ENCODE measurements at places on chromosomes 16 and 17.

GRCh38 chr16:83774066-83774465, 33.7 kb upstream of the HSBP1 start:
- DNase-seq: no peak

- no peak for DNase-seq
Observed at GRCh38 chr17:76438906-76439305, 14.0 kb downstream of the UBE2O start.

DNA sequence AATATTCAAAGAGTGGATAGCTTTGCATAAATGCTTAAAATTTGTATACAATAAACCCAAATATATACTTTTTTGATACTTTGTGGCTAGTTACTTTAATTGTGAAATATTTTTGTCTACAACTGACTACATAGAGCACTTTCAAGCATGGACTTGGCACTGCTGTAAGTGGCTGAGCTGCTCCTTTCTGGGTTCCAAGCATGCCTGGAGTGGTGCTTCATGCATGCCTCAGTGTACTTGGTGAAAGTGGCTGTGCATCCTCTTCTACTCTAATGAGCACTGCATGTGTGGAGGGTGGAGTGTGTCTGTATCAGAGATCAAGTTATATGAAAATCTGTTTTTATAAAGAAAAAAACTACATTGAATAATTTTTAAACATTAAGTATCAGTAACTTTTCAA, 94.1 kb downstream of the OMG start:
- DNase-seq: no peak

DNA sequence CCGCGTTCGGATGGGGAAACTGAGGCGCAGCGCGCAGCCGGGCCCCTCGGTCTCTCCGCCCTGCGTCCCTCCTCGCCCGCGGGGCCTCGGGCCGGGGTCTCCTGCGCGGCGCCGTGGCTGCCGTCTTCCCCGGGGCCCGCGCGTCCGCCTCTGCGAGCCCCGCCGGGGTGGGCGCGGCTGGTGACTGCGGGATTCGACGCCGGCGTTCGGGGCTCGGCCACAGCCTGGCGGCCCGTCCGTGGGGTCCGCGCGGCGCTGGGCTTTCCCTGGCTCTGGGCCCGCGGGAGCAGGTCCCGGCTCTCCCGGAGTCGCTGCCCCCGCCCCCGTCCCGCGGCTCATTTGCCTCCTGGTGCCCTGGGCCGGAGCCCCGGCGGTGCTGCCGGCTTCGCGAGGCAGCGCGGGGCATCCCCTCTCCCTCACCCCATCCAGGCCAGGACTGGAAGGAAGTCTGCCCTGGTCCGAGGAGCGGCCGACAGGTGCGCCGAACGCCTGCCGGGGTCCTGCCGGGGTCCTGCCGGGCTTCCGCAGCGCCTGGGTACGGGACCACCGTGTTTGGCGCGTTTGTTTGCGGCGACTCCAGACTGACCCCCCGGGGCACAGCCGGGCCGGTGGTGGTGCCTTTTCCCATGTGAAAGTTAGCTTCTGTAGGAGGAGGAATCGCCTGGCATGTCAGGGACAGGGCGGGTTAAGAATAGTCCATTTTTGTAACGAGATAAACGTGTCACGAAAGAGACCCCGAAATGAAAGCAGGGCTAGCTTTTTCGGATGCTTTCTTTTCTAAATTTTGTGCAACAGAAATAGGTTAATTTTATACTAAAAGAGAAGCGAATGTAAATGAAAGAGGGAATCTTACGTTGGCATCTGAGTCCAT, 671 bp downstream of the CHMP6 start:
- no peak for DNase-seq

- no peak for DNase-seq
Observed at GRCh38 chr16:54389836-54390494, 103.4 kb upstream of the IRX3 start.

DNA sequence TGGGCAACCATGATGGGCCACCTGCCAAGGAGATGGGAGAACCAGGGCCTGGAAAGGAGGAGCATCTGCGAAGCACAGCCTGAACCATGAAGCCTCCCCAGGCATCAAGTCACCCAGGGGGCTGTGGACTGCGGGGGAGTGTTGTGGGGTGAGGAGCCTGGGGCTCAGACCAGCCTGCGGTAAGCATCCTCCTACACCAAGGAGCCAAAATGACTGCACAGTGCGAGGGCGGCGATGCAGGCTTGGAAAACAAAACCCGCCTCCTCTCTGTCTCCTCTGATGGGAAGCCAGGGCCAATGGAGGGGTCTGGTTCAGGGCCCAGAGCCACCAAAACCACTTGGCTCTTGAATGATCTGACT, 18.1 kb upstream of the MAF start:
- DNase-seq: no peak

DNA sequence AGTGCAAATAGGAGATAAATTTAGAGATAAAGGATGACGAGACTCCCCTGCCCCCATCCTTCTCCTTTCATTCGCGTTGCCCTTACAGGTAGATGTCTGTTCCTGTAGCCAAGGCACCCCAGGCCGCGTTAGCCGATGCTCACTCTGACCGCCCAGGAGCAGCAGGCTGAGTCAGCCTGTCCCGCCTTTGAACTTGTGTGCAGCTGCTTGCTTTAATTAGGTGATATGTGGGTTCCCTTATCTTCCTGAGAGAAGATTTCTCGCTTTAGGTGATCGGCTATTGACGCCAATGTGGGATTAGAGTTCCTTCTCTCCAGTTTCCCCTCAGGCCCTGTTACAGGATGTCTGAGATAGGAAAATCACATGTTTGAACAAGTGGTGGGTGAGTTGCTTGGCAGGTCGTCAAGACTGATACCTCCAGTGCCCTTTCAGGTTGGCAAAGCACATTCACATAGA, 119.5 kb downstream of the MSI2 start:
- no peak for DNase-seq

GRCh38 chr16:1790611-1791255, 2.8 kb downstream of the IGFALS start:
- no peak for DNase-seq

DNA sequence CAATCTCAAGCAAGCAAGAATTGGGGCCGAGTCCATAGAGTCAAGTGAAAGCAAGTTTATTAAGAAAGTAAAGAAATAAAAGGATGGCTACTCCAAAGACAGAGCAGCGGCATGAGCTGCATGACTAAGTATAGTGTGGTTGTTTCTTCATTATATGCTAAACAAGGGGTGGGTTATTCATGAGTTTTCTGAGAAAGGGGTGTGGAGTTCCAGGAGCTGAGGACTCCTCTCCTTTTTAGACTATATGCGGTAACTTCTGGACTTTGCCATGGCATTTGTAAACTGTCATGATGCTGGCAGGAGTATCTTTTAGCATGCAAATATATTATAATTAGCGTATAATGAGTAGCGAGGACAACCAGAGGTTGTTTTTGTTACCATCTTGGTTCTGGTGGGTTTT, 819.9 kb downstream of the KCNJ2 start:
- no peak for DNase-seq

- no peak for DNase-seq
Observed at GRCh38 chr16:75382611-75383010, 50.7 kb downstream of the CFDP1 start.

DNA sequence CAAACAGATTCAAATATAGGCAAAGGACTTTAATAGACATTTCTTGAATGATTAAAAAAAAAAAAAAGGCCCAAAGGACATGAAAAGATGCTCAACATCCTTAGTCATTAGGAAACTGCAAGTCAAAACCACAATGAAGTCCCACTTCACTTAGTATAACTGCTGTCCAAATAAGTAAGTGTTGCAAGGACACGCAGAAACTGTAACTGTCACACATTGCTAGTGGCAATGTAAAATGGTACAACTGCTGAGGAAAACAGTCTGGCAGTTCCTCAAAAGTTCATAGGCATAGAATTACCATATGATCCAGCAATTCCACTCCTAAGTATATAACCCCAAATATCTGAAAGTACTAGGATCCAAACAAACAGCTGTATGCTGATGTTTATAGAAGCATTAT, 112.7 kb downstream of the BRIP1 start:
- no peak for DNase-seq

DNA sequence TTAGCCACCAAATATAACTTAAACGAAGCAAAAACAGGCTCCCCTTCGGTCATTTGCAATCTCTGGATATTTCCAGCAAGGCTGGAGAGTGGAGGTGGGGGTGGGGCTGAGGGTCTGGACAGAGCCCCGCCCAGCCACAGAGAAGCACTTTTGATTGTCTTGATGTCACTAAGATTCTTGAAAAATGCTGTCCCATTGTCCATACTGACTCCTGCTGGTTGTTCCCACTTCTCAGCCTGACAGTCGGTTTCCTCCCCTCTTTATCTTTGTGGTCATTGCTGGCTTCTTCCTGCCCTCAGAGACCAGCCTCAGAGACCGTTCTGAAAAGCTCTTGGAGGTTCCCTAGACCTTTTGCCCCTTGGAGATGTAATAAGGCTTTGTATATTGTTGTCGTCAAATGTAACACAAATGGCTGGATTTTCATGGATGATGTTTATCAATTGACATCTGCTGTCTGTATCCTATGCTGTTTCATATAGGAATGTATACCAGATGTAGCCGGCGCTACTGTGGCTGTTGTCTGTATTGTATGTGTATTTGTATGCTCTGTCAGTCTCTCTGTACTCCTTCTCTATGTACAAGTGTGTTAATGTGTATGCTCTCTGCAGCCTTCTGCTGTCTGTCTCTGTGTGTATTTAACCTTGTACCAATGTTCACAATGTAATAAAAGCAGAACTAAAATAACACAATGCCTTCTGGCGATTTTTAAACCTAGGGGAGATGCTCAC, 94.8 kb upstream of the DNAH9 start:
- DNase-seq: no peak

GRCh38 chr17:42053731-42054500, 3.5 kb upstream of the C17orf113 start:
- no peak for DNase-seq

DNA sequence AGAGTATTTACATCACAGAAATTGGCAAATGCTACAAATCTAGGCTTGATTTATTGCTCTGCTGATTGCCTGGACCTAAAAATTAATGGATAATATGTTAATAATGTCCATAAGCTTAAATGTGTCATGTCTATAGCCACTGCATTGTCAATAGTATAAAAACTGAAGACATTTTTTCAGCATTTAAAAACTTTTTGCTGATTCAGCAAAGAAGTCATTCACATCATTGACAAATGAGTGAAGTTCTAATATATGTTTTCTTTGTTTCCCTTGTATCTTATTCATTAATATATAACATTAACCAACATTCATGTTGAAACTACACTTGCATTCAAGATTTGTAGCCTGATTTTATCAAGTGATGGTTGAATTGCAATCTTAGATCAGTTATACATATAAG, 214.7 kb upstream of the XYLT1 start:
- no peak for DNase-seq

DNA sequence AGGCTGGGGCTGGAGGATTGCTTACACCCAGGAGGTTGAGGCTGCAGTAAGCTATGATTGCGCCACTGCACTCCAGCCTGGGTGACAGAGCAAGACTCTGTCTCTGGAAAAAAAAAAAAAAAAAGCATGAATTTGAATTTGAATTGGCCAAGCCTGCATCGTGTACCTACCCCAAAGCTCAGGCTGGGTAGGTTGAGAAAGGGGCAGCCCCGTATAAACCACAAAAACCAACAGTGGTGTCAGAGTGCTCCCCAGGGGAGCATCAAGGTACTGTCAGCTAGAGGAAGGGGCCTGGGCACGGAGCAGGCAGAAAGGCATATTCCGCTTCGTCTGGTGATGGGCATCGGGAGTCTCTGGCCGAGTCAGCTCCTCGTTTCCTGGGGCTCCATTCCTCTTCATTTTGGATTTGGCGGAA, 40.9 kb downstream of the RAP1GAP2 start:
- no peak for DNase-seq

GRCh38 chr17:16879686-16880085, 92.2 kb downstream of the TNFRSF13B start:
- no peak for DNase-seq

- no peak for DNase-seq
Observed at GRCh38 chr17:83203472-83204221, 124.2 kb downstream of the METRNL start.

DNA sequence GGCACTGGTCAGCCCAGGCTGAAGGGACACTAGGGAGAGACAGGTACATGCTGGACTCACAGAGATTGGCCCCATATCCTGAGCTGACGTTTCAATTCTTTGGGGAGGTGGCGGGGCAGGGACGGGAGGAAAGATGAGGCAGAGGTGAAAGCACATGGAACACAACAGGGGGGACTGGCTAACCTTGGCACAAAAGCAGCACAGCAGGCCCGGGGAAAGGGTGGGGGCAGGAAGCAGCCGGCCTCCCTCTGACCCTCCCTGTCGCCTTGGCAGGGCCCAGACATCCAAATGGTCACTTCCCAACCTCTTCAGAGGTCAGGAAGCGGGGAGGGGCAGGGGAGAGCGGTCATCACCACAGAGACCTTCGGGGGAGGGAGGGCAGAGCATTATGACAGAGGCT, 6.6 kb downstream of the VAT1 start:
- no peak for DNase-seq

DNA sequence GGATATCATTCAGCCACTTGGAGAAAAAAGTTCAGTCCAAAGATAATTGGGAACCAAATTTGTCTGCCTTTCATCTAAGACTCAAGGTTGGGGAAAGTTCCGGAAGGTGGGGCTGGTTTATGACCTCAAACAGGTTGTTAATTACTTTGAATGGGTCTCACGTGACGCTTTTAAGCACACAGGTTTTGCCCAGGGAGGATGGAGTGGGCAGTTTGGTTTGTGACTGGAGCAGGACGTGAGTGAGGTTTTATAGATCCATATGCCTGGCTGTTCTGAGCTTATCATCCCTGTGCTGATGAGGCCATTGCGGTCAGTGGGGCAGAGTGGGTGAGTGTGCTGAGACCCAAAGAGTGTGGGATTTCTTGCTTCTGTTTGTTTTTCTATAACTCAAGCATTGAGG, 38.7 kb upstream of the GPRC5B start:
- DNase-seq: no peak

DNA sequence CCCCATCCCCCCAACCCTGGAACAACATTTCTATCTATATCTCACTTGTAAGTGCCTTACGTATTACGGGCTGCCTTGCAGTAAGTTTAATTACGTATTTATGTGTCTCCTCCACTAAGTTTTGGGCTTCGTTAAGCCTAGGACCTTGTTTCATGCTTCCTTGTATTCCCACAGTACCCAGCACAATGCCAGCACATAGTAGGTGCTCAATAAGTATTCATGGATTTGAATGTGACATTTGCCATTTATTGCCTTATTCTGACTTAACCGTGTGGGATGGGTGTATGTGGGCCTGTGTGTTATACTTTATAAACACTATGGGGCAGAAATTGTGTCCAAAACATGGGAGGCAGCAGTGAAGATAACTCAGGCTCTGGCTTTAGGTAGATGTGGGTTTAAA, 6.0 kb downstream of the COA3 start:
- DNase-seq: no peak

DNA sequence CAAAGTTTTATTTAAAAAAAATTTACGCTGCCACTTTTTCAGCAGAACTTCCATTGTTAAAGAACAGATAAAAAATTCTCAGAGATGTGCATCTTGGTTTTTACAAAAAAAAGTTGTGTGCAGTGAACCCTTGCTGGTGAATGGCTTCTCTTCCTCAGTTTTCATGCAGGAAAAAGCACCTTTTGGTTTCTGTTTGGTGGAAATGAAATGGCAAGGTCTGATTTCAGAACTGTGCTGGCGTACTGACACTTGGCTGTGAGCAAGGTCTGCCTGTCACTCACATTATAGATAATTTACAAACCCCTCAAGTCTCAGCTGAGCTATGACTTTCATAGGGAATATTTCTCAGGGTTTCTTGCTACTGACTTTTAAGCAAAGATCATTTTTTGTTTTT, 5.7 kb upstream of the SALL1 start:
- DNase-seq: no peak

- DNase-seq: no peak
Observed at GRCh38 chr17:66076546-66077190, 115.3 kb downstream of the CEP112 start.

GRCh38 chr17:8128125-8128784, 4.3 kb upstream of the HES7 start:
- no peak for DNase-seq

GRCh38 chr17:74671031-74671771, 41.5 kb downstream of the CD300LF start:
- peak; percentile 61 for DNase-seq
